Frontal cortex (tissue), 4 donors: ENCODE measurements at places on chromosomes 4 and X. TPM values are rescaled to one million over a fixed set of nuclear protein-coding genes. Genes with fewer than 3 reads are reported as not detected.

- no peak for DNase-seq
Measured at GRCh38 chr4:158811704-158812103, 42.9 kb downstream of the FNIP2 start.

- no peak for DNase-seq
Measured at GRCh38 chr4:187780070-187780469, 215.5 kb upstream of the ZFP42 start.

The XG gene
- total RNA-seq, result not detected

DNA sequence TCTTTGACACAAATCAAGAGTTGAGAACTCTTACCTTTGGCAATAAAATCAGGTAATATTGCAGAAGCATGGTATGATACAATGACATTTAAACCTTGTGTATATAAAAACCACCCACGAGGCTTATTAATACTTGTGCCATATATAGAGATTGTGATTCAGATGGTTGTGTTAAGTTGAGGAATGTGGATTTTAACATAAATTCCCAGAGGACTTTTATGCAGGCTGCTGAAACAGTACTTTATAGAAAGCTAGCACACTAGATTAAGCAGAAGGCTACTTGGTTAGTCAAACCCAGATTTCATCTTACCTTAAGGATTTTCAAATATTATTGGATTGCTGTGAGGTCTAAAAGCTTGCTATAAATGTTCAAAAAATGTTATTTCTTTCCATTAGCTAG lies 325.7 kb upstream of the PCDH10 start:
- no peak for DNase-seq

The TRIM2 gene
- 1,036 TPM for total RNA-seq

- DNase-seq, result no peak
Measured at GRCh38 chrX:19698691-19699090, 183.4 kb upstream of the MAP3K15 start.

- DNase-seq, result no peak
Measured at GRCh38 chrX:276581-277201, 4.5 kb upstream of the PLCXD1 start.

DNA sequence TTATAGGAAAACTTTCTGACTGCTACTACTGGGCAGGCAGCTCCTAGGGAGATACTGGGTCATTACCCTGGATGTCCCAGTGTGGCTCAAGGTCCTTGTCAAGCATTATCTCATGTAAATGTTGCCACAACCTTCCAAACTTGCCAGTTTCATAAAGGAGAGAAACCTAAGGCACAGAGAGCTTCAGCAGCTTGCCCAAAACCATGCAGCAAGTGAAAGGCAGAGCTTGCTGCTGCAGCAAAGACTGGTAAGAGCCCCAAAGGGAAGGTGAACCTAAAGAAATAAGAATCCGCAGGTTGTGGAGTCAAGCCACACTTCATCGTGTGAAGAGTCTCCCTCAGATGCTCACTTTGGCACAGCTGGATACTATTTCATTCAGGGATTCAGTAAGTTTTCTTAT lies 2.3 kb downstream of the MPP1 start:
- DNase-seq, result no peak

The TLR6 gene
- total RNA-seq, result 1.2 TPM

GRCh38 chr4:5611750-5612149 lies 96.6 kb downstream of the EVC2 start:
- no peak for DNase-seq

DNA sequence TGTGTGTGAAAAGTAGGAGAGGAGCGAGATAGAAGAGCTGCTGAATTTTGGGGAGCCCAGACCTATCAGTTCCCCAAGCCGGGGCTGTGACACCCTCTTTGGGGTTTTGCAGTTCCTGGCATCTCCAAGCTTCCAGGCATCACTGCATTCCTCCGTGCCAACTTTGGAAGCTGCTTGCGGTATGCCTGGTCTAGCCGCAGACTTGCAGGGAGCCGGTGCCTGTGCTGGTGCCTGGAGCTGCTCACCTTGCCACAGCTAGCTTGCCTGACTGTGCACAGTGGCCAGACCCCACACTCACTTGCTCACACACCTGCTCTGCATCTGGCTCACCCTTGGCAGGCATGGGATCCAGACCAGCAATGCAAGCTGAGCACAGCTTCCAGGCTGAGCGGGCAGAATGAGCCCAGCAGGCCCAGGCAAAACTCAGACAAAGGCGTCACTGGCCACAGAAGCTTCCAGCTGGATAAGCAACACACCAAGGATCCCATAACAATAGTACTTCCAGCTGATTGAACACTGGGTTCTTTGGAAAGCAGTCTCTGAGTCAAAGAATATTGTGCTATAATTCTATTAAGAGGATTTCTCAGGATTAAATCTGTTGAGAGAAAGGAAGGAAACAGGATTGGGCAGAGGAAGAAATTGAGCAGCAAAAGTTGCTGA lies 390.9 kb downstream of the TEX13C start:
- DNase-seq, result no peak

DNA sequence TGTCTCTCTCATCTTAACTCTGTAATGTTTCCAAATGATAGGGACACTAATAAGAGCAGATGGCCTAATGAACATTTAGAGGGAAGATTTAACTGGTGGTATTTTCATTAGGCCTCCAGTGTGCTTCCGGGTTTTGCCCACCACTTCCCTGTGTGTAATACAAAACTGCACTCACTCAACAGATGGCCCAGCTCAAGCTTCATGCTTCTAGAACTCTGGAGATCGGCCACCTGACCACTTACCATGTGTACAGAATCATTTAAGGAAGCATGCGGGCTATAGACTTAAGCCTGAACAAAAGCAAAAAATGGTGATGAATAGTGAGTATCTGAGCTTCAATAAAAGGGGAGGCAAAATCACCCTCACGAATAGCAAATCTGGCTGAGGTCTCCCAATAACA lies 89.3 kb downstream of the SH2D1A start:
- DNase-seq, result no peak

DNA sequence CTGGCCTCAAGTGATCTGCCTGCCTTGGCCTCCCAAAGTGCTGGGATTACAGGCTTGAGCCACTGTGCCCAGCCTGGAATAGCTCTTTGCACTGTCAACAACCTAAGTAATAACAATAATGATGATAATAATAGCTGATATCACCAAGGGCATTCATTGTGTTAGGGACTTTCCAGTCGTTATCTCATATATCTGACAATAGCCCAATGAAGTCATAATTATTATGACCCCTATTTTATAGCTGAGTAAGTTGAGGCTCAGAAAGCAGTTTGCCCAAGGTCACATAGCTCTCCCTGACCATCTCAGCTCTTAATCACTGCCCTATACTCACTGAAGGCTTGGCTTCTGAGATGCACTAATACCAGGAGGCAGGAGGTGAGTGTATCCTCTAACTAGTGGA lies 18.7 kb upstream of the MAP7D3 start:
- DNase-seq, result no peak

DNA sequence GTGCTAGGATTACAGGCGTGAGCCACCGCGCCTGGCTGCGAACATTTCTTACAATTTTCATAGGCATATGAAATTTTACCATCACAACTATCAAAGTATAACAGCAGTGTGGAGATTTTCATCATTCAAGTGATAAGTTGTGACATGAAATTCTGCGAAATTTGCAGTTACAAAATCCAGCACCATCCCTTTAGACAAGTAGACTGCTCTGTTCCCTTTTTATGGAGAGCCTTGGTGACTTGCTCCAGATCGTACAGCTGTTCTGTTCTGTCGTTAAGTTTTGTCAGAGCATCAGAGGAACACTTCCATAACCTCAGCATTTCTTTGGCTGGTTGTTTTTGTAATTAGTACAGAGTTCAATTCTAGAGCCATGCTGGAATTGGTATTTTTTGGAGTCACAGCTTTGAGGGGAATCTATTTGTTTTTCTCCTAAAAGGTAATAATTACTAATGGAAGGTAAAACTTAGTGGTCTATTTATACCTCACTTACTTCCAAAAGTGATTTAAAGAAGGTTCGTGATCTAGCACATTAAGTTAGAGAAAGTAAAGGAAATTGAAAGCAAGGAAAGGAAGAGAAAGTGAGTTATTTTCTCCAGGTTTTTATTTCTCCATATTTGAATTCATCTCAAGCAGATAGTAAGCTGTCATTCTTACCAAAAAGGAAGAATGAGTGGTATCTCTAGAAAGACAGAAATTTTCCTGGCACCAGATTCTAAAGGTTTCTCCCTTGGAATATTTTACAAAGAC lies 22.1 kb downstream of the ZRSR2 start:
- DNase-seq, result no peak

GRCh38 chr4:76235915-76236314 lies 15.6 kb upstream of the FAM47E start:
- DNase-seq, result no peak

The TMEM175 gene
- total RNA-seq, result 18.8 TPM

- no peak for DNase-seq
Measured at GRCh38 chr4:10083331-10083771, 33.2 kb downstream of the WDR1 start.

- DNase-seq, result no peak
Measured at GRCh38 chr4:168766604-168767316, 243.3 kb downstream of the CBR4 start.

DNA sequence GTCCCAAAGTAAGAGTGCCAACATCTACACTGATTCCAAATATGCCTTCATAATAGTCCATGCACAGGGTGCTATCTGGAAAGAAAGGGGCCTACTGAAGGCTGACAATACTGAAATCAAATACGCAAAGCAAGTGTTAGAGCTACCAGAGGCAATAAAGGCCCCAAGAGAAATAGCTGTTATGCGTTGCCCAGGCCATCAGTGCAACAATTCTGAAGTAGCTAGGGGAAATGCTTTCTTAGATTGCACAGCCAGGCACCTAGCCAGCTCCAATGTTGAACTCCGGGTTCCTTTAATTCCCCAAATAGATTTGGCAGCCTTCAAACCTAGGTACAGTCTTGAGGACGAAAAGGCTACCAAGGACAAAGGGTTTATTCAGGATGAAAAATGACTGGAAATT lies 17.4 kb upstream of the PAPSS1 start:
- no peak for DNase-seq

The FAM9B gene
- total RNA-seq, result not detected

DNA sequence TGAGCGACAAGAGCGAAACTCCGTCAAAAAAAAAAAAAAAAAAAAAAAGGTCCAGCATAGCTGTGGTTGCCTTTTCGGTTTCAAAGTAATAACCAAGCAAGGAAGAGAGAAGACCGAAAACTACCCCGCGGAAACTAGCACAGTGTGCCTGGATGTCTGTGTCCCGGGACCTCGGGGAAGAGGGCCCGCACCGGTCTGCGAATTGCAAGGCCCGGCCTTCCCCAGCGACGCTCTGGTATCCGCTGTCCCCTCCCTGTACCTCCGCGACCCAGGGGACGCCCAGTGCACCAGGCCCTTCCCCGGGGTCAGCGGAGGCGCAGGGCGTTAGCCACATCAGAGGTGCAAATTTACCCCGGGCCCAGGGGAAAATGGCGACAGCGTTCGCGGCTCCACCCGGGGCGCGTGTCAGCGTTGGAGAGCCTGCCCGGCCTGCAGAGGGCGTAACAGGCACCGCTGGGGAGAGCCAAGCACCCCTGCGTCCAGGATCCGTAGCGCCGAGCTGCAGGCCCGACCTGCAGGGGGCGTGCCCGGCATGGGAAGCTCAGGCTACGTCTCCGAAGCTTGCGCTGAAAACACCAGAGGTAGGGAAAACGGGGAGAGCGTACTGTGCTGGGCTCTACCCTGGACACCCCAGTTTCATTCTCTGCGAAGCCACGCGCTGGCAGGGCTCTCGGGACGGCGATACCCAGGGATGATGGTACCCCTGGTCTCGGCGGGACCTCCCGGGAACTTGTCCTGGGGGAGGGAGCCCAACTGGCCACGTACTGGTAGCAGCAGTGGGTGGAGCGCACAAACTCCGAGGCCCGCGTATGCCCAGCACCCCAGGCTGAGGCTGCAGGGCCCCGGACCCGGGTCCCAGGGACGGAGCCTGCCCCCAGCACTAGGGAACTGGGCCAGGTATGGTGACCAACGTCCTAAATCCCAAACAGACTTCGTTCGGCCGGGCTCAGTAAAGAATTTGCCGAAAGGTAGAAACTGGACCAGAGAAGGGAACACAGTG lies 16.2 kb downstream of the NKX6-1 start:
- no peak for DNase-seq

- no peak for DNase-seq
Measured at GRCh38 chrX:27350476-27350875, 112.7 kb downstream of the PPP4R3C start.

DNA sequence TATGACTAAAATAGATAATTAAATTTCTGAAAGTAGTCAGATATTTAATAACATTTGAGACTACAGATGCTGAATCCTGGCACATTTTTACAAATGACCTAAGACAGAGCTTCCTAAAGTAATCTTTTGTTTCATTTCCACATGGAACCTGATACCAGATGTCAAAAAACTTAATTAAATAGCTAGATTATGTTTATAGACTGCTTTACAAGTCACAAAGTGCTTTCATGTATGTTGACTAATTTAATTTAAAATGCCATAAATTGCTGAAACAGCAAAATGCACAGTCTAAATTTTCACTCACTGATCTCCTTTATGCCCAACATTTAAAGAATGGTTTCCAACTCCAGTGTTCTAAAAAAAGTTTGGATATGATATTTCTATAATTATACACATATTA lies 299.1 kb upstream of the TBX22 start:
- DNase-seq, result no peak

- DNase-seq, result no peak
Measured at GRCh38 chr4:23070848-23071570, 378.3 kb downstream of the GBA3 start.

DNA sequence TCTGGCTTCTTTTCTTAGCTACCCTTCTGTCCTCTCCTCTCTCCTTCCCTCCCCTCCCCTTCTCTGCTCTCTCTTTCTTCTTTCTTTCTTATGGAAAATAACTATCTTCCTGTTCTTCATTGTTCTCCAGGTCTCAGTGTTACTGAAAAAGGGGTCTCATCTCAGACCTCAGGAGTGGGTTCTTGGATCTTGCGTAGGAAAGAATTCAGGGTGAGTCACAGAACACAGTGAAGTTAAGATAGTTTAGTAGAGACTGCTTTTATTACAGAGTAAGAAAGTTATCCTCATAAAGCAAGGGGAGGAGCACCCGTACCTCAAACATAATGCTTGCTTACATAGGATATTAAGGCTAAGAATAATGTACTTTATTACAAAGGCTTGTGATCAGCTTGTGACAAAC lies 31.8 kb upstream of the CWH43 start:
- DNase-seq, result no peak

DNA sequence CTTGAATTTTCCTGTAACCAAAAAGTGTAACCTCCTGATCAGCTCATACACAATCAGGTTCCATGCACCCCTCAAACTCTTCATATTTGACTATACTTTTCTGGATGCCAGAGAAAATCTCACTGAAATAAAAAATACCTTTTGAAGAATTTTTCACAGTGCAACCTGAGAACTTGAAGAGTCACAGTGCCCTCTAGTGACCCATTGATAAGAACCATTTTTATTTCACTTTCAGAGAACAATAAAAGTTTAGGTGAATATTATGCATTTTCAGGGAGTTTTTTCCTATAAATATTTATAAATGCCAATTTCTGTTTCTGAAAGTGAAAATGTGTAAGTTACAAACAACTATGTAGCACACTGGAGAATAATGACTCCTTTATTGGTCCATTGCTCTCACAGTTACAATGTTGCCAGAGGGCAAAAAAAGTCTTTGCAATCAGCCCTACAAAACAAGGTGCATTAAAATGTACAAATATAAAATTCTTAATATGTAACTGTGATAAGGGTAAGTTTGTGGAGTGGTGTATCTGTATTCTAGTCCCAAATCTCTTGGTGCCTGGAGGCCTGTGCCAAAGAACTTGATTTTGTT lies 153.6 kb upstream of the INTU start:
- DNase-seq, result no peak

The CUL4B gene
- total RNA-seq, result 35.5 TPM

The GABRE gene
- total RNA-seq, result 0.82 TPM
